ENCODE measurements at places on chromosomes 7 and 10. TPM values are rescaled to one million over a fixed set of nuclear protein-coding genes. Genes with fewer than 3 reads are reported as not detected.
A peak's percentile ranks its signal among the peaks of the same experiment; 100 is the strongest.

- no peak for DNase-seq
- H3K36me3 ChIP-seq: no peaks in the 10 kb centered on the region
- H3K27me3 ChIP-seq: no peaks in the 10 kb centered on the region
- peak overlapping the region; percentile 68 for H3K4me3 ChIP-seq
Observed at GRCh38 chr7:16646472-16647072, 591 bp downstream of the BZW2 start.

GRCh38 chr7:30223896-30224295 is 60.5 kb upstream of the ZNRF2 start:
- no peak overlapping the region for H3K4me3 ChIP-seq
- peaks cover 30% of the 10 kb centered on the region for H3K4me1 ChIP-seq
- DNase-seq: no peak

DNA sequence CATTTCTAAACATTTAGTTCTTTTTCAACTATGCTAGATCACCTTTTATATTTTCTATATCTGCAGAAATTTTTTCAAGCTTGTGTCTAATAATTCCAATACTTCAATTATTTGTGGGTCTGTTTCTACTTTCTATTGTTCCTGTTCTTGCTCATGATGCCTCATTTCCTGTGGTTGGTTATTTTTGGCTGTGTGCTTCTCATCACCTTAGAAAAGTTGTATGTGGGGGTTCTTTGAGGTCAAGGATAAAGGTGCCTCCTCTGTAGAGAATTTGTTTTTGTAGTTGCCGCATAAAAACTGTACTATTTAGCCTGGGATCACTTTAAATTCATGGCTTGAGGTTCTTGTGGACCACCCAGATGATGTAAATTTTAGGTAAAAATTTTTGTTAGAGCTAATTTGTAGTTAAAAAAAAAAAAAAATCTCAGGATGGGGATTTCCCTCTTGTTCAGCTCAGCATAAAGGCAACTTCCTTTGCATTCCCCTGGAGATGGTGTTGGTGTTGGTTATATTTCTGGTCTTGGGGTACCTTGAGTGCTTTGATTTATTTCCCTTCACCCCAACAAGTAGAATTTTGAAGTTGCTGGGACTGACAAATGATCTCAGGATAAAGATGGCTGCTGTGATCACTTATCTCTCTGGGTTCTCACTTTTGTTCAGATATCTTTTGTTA is 27.0 kb upstream of the JAZF1 start:
- DNase-seq: no peak
- no peaks in the 10 kb centered on the region for H3K36me3 ChIP-seq
- no peaks in the 10 kb centered on the region for H3K4me1 ChIP-seq
- no peak overlapping the region for H3K27ac ChIP-seq
- H3K27me3 ChIP-seq: no peaks in the 10 kb centered on the region

GRCh38 chr7:28165261-28165660 is 15.3 kb downstream of the JAZF1 start:
- no peak overlapping the region for H3K27ac ChIP-seq
- no peaks in the 10 kb centered on the region for H3K4me1 ChIP-seq
- no peak for DNase-seq
- no peaks in the 10 kb centered on the region for H3K27me3 ChIP-seq

DNA sequence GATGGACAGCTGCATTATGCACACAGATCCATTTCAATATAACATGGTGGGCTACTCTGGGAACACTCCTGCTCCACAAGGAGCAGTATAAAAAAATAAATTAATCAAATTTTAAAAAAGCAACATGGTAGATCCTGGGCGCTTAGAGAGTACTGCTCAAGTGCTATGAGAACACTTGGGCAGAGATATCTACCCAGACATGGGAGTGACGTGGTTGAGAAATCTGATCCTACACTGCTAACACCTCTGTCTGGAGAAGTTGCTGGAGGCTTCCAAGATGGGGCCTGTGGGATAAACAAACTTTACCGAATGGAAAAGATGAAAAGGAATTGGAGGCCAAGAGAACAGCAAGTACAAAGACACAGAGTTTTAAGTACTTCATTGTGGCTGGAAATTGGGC is 9.0 kb downstream of the NSMCE4A start:
- peaks cover 11% of the 10 kb centered on the region for H3K36me3 ChIP-seq
- H3K4me1 ChIP-seq: no peaks in the 10 kb centered on the region
- no peaks in the 10 kb centered on the region for H3K27me3 ChIP-seq
- no peak overlapping the region for H3K27ac ChIP-seq
- no peak for DNase-seq
- no peak overlapping the region for H3K4me3 ChIP-seq

- H3K27me3 ChIP-seq: no peaks in the 10 kb centered on the region
- H3K27ac ChIP-seq: no peak overlapping the region
- no peaks in the 10 kb centered on the region for H3K4me1 ChIP-seq
Observed at GRCh38 chr10:17805921-17806577, 3.1 kb upstream of the MRC1 start.

DNA sequence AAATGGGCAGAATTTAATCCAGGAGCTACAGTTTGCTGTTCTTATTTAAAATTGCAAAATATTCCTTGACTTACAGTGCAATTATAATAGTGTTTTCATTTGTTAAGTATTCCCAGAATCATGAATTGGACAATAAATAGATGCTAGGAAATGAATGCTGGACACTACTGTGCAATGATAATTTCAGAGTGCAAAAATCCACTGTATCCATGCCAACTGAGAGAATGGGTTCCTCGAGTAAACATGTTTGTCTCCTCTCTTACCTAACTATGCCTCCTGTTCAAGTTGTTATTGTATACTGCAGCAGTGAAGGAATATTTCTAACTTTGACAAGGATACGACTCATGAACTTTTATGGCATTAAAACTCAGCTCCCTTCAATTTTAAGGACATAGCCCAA is 1396.3 kb downstream of the GATA3 start:
- no peak for DNase-seq
- no peak overlapping the region for H3K27ac ChIP-seq
- H3K36me3 ChIP-seq: no peaks in the 10 kb centered on the region
- no peaks in the 10 kb centered on the region for H3K27me3 ChIP-seq
- H3K4me1 ChIP-seq: no peaks in the 10 kb centered on the region
- H3K4me3 ChIP-seq: no peak overlapping the region

- H3K4me1 ChIP-seq: no peaks in the 10 kb centered on the region
- H3K4me3 ChIP-seq: no peak overlapping the region
- DNase-seq: no peak
- no peaks in the 10 kb centered on the region for H3K27me3 ChIP-seq
- H3K27ac ChIP-seq: no peak overlapping the region
Observed at GRCh38 chr10:84948644-84949043, 620.3 kb downstream of the CCSER2 start.

- H3K4me3 ChIP-seq: no peak overlapping the region
- H3K4me1 ChIP-seq: no peaks in the 10 kb centered on the region
- no peak overlapping the region for H3K27ac ChIP-seq
- DNase-seq: no peak
- no peaks in the 10 kb centered on the region for H3K27me3 ChIP-seq
- no peaks in the 10 kb centered on the region for H3K36me3 ChIP-seq
Observed at GRCh38 chr10:76012716-76013327, 581.4 kb downstream of the LRMDA start.

GRCh38 chr10:88989824-88990383 is 694 bp upstream of the FAS start:
- H3K27me3 ChIP-seq: no peaks in the 10 kb centered on the region
- peaks cover 16% of the 10 kb centered on the region for H3K4me1 ChIP-seq
- peak overlapping the region; percentile 75 for H3K27ac ChIP-seq
- H3K4me3 ChIP-seq: no peak overlapping the region
- no peaks in the 10 kb centered on the region for H3K36me3 ChIP-seq

DNA sequence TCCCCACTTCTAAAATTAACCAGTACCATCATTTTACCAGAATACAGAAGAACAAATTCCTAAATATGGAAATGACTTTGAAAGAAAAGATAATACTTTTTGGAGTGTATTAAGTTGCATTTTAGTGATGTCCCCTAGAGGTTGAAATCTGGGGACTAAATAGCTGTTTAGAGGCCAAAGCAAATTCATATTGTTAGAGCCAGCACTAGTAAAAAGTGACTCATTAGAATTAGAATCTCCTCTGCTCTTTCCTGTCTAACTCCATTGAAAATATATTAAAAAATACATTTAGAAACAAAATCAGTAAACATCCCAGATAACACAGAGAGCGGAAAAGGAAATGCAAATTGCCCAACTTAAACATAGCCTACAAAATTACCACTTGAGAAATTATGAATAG is 1189.6 kb upstream of the C7orf33 start:
- no peak overlapping the region for H3K4me3 ChIP-seq
- no peaks in the 10 kb centered on the region for H3K36me3 ChIP-seq
- H3K27me3 ChIP-seq: no peaks in the 10 kb centered on the region
- DNase-seq: no peak

DNA sequence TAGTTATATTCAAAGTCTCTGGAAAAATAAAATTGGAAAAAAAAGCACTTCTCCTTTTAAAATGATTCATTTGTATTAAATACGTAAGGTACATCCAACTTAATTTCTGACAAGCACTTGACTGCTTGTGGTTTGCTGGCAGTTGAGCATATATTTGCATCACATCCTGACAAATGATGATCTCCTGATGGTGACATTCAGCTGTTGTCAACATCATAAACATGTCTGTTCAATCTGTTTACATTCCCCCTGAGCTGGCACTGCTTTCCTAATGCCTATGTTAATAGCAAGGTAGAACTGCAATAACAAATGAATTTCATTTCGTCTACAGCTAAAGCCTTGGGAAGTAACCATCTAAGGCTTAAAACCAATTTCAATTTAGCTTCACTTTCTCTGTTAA is 24.4 kb downstream of the TSPAN12 start:
- H3K4me1 ChIP-seq: no peaks in the 10 kb centered on the region
- no peaks in the 10 kb centered on the region for H3K27me3 ChIP-seq
- H3K27ac ChIP-seq: no peak overlapping the region
- no peaks in the 10 kb centered on the region for H3K36me3 ChIP-seq
- DNase-seq: no peak

- H3K36me3 ChIP-seq: no peaks in the 10 kb centered on the region
- H3K4me1 ChIP-seq: peaks cover 4% of the 10 kb centered on the region
- H3K27me3 ChIP-seq: no peaks in the 10 kb centered on the region
- peak; percentile 86 for DNase-seq
- H3K4me3 ChIP-seq: no peak overlapping the region
Observed at GRCh38 chr7:22452142-22452959, 47.6 kb downstream of the STEAP1B start.

DNA sequence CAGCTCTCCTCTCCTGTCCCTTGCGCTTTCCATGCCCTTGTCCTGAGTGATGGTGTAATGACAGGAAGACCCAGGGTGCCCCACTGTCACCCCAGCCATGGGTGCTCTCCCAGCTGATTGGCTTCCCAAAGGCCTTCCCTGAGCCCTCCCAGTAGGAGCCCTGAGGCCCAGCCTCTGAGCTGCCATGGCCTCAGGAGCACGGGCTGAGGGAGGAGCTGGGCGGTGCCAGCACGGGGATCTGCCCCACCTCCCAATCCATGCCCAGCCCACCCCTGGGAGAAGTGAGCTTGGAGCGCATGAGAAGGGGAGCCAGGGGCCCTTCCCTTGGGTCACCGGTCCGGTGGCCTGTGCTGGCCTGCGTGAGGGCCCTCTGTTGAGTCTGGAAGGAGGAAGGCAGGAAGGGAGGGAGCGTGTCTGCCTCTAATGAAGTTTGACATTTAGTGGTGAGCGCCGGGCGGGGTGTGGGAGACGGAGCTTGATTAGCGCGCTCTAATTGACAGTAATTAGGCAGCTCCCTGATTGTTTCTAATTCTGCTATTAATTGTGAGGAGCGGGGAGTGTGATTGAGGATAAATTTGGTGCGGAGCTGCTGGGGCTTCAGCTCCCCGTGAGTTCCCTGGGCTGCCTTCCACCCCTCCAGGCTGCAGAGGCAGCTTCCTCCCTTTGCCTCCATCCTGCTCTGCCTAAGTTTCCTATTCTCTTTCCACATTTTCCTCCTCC is 28.3 kb downstream of the GBX1 start:
- H3K27me3 ChIP-seq: no peaks in the 10 kb centered on the region
- H3K4me3 ChIP-seq: no peak overlapping the region
- peaks cover 6% of the 10 kb centered on the region for H3K36me3 ChIP-seq
- no peak for DNase-seq

DNA sequence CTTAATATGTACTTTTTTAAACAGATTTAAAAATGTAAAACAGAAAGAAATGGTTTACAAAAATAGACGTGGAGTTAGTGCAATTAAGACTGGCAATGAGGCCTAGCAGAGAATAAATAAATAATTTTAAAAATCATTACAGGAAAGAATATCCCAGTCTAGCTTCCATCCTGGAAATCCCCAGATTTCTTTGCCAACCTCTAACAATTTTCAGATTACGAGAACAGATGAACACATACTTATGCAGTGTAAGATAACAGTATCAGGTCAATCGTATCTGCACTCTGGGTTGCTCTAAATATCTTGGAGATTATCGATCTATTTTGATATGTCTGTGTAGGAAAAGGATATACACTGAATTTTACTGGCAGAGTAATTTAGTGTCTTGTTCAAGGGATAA is 210.5 kb downstream of the SEMA3A start:
- H3K4me3 ChIP-seq: no peak overlapping the region
- H3K27ac ChIP-seq: no peak overlapping the region
- DNase-seq: no peak
- H3K36me3 ChIP-seq: no peaks in the 10 kb centered on the region
- no peaks in the 10 kb centered on the region for H3K27me3 ChIP-seq
- H3K4me1 ChIP-seq: no peaks in the 10 kb centered on the region

GRCh38 chr7:45103958-45104843 is 7.3 kb downstream of the TBRG4 start:
- peaks cover 65% of the 10 kb centered on the region for H3K36me3 ChIP-seq
- no peak overlapping the region for H3K27ac ChIP-seq
- peaks cover 14% of the 10 kb centered on the region for H3K4me1 ChIP-seq
- no peaks in the 10 kb centered on the region for H3K27me3 ChIP-seq
- H3K4me3 ChIP-seq: no peak overlapping the region

- H3K36me3 ChIP-seq: no peaks in the 10 kb centered on the region
- peaks cover 13% of the 10 kb centered on the region for H3K4me1 ChIP-seq
- H3K27me3 ChIP-seq: no peaks in the 10 kb centered on the region
- DNase-seq: no peak
- no peak overlapping the region for H3K4me3 ChIP-seq
Observed at GRCh38 chr7:98460902-98461301, 60.0 kb upstream of the BAIAP2L1 start.

DNA sequence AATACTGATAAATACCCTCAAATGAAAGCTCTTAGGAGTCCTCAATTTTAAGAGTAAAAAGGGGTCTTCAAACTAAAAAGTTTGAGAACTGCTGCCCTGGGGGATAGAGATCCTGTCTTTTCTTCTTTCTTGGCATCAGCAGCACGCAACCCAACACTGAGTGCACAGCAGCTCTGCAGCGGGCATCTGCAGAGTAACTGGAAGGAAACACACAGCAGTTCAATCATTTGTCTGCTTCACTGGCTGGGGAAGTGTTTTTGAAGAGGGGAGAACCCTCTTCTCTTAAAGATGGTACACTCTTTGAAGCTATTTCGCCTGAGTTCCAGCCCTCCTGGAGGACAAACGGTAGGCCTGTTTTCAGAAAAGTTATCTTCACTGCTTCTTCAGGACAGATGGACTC is 193.6 kb downstream of the FGFR2 start:
- H3K36me3 ChIP-seq: no peaks in the 10 kb centered on the region
- no peak overlapping the region for H3K4me3 ChIP-seq
- H3K27ac ChIP-seq: no peak overlapping the region
- peaks cover 38% of the 10 kb centered on the region for H3K4me1 ChIP-seq
- DNase-seq: no peak

The SUFU gene
- 3.1 TPM for total RNA-seq

The GJD4 gene
- not detected for total RNA-seq

The OR2A7 gene
- 4.9 TPM for total RNA-seq

The TMEM236 gene
- total RNA-seq: 0.66 TPM

The VPS37D gene
- 6.0 TPM for total RNA-seq

The STEAP1 gene
- total RNA-seq: 3.0 TPM

The SFTPA1 gene
- 0.26 TPM for total RNA-seq

The EVX1 gene
- total RNA-seq: not detected

All from body of pancreas (tissue), 4 donors.